ENCODE measurements at places on chromosomes 3 and 15.

DNA sequence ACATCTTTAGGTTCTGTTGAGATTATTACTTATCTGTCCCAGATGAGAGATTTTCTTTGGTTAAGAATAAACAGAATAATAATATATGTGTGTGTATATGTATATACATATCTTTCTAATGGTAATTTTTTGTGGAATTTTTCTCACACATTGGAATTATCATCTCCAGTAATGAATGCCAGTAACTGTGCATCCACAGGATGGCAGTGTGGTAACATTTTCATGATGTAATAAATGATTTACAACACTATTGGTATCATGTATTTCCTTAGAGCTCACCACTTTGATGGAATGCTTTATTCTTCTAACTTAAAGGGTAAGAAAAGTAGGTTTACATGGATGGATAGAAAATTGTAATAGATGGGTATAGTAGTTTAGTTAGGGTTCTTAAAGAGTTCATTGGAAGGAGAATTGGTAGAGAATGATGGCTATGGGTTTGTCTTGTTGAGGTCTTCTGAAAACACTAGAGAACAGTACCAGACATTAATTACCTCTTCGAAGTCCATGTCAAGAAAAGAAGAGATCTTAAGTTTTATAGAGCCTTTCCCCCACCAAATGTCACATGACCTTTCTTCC, 78.1 kb downstream of the STT3B start:
- no peak for DNase-seq

DNA sequence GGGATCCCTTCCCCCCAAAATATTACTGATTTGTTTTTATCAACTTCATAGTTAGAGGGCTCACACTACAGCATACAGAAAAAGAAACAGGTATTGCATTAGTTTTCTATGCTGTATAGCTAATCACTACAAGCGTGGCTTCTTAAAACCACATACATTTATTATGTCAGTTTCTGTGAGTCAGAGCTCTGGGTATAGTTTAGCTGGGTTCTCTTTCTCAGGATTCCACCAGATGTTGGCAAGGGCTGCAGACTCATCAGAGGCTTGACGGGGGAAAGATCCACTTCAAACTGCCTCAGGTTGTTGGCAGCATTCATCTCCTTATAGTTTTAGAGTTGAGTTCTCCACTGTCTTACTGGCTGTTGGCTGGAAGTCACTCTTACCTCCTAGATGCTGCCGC, 328.0 kb downstream of the NLGN1 start:
- no peak for DNase-seq

DNA sequence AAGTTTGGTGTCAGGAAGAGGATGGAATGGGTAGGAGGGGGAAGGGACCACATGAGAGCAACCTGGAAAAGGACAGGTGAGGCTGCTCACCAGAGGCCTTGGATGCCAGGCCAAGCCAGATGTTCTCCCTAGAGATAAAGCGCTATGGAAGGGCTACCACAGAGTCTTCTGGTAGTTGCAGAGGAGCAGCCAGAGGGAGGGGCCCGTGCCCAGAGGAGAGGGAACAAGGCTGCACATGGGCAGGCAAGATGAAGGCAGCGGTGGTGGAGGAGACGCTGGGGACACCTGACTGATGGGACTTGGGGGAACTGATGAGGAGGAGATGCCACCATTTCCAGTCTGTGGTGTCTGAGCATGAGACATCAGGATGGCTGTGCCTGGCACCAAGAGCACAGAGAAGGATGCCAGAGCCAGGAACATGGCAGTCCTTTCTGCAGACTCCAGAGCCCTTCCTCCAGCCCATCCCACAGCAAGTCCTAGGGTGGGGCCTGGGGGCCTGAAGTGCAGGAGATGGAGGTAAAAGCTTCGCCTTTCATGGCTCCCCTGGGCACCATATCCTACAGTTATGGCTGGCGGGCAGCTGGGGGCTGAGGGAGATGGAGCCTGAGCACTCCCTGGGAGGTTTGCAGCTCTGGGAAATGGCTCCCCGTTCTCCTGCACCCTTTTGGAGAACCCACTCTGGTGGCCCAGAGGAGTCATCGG, 103.0 kb downstream of the ETFA start:
- no peak for DNase-seq

GRCh38 chr3:128554100-128554464, 61.1 kb upstream of the GATA2 start:
- no peak for DNase-seq

DNA sequence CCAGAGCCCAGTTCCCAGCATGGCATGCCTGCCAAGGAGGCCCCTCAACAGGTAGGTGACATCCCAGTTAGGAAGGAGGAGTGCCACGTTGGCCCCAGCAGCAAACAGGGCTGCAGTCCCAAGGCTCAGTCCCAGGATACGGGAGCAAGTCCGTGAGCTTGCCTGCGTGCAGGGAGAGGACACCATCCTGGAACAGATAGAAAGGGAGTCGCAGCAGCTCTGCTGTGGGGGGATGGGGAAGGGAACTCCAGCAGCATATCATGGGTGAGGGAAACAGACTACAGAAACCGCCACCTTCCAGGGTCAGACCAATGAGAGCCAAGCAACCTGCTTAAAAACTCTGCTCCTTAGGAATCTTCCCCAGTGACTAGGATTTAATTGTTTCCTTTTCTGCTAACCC, 9.4 kb upstream of the DYNLT2B start:
- no peak for DNase-seq

DNA sequence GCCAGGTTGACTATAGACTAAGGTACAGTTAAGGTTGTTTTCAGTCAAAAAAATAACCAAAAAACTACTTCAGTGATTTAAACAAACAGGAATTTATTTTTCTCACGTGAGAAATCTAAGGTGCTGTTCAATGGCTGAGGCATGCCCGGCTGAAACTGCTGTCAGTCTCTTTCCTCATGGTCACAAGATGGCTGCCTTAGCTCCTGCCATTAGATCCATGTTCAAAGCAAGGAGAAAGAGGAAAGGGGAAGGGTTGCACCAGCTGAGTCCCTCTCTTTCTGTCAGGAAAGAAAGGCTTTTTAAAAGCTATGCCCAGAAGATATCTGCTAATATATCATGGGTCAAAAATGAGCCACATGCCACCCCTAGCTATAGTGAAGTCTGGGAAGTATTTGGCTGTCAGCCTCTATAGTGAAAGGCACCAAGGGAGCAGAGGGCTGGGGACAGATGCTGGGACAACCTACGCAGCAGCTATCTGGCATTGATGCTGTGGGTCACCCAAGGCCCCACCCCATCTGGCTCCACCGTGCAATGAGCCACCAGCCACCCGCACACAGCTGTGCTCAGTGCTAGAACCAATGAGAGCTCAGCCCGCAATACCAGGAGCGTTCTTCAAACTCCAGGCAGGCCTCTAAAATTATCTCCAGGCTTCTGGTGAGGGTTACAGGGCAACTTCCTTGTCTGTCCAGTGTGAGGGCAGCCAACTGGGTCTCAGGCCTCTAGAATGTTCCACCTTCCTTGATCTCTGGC, 64.7 kb upstream of the GATA2 start:
- DNase-seq: no peak

GRCh38 chr3:2921903-2922302, 188.3 kb downstream of the IL5RA start:
- DNase-seq: no peak

GRCh38 chr3:125200731-125201139, 11.8 kb downstream of the SLC12A8 start:
- no peak for DNase-seq

DNA sequence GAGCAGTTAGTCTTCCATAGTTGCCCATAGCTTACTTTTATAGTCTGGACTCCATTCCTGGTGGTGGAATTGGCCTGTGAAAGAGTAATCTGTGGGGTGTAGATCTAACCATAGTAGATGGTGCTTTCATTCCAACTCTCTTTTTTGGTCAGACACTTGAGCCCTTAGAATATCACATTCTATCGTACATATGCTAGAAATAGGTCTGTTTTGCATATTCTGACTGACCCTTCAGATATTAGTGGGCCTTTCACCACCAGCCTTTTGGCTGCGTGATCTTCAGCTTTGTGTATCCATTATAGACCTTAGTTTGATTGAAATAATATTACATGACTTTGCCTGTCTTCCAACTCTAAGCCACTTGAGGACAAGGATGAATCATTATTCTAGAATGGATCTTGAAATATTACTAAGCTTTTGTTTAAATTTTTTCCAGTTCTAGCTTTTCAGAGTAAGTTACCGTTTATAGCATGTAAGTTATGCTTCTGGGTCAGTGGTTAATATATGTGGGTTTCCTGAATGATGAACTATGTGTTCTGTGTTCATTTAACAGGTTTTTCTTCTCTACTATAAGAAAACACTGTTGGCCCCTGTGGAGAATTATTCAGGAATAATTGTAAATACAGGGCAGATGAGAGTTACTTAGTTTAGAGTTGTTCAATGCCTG, 8.7 kb downstream of the RAB7A start:
- DNase-seq: no peak

DNA sequence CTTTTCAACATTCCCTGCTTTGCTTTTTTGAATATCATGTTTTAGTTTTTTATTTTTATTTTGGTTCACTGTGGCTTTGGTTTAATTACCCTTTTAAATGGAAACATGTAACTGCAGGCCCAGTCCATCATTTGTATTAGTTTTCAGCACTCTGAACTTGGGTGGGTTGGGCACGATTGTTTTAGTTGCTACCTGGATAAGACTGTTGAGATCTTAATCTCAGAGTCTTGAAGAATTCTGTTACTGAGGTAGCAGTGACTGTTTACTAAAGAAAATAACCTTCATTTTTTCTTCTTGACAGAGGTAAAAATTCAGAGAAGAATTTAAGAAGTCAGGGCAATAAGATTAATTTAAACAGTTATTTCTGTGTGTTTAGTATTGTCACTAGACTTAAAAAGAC, 15.2 kb downstream of the PLCL2 start:
- DNase-seq: no peak

GRCh38 chr15:33852570-33852969, 115.7 kb upstream of the CHRM5 start:
- DNase-seq: no peak

DNA sequence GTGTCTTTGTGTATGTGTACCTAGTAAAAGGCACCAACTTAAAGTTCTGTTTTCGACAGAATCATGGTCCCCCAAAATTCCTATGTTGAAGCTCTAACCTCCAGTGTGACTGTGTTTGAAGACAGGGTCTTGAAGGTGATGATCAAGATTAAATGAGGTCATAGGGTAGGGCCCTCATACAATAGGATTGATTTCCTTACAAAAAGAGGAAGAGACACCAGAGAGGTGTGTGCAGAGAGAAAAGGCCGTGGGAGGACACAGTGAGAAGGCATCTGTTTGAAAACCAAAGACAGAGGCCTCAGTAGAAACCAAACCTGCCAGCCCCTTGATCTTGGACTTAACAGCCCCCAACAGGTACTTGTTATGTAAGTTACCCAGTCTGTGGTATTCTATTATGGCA, 52.0 kb upstream of the CORO2B start:
- DNase-seq: no peak

DNA sequence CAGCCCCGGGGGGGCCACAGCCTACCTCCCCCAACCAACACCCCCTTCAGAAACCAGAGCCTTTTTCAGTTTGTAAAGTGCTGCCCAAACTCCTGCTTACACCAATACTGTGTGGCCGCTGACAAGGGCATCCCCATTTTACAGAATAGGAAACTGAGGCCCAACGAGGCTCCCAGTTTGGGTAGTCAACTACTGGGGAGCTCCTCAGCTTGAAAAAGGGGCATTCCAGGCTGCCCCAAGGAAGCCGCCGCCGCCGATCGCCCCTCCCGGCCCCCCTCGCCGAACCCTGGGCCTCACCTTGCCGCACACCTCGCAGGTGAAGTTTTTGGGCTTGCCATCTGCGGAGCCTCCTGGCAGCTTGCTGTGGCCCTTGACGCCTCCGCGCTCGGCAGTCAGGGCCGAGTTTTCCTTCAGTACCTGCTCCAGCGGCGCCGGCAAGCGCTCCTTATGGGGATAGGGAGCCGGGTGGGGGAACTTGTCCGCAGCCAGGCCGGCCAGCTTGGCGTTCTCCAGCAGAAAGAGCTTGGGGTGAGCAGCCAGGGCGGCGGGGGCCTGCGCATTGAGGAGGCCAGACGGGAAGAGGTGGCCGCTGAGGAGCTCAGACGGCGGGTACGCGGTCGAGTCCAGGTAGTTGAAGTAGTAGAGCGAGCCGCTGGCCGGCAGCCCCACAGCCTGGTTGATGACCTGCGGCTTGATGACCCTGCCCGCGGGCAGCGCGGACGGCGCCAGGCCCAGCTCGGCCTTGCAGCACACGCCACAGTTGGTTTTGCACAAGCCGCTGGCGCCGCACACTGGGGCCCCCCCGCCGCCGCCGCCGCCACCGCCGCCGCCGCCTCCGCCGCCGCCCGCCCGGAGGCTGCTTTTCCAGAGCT, 1.4 kb downstream of the FEZF2 start:
- DNase-seq: no peak

- no peak for DNase-seq
Observed at GRCh38 chr3:81872566-81872965, 111.1 kb upstream of the GBE1 start.

DNA sequence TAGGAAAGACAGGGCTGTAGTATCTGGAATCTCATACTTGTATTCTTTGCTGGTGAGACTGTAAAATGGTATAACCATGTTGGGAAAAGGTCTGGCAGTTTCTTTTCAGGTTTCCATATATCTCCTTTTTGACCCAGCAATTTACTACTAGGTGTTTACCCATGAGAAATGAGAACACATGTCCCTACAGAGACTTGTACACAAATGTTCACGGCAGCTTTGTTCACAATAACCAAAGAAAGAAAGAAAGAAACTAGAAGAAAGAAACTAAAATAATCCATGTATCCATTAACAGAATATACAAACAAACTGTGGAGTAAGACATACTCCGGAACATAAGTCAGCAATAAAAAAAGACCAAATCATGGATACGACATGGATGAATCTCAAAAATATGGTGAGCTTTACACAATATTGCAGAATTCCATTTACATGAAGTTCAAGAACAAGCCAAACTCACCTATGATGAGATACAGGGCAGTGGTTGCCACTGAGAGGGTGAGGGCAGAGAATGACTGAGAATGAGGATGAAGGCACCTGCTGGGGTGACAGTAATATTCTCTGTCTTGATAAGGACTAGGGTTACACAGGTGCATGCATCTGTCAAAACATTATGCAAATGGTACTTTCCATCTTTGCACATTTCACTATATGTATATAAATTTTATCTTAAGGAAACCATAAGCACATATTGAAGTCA, 2.7 kb downstream of the RFTN1 start:
- no peak for DNase-seq

DNA sequence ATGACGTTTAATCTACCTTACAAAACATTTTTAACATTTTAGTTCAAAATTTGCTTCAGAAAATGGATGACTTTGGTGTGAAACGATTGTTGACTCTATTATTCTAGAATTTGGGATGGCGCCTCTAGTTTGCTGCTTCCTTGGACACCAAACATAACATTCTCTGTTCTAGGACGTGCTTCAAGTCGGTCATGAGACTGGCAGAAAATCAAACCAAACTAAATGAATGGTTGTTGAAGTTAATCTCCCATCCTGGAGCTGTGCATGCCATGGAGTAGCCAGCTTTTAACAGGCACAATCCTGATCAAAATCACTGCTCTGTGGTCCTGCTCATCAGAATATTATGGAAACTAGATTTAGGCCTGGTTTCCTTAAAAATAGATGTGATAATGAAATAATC, 9.6 kb upstream of the LRRFIP2 start:
- no peak for DNase-seq

- DNase-seq: no peak
Observed at GRCh38 chr3:139780593-139780992, 102.8 kb upstream of the NMNAT3 start.

GRCh38 chr3:10435850-10436249, 69.5 kb downstream of the ATP2B2 start:
- no peak for DNase-seq

- no peak for DNase-seq
Observed at GRCh38 chr3:58560771-58561311, 16.4 kb downstream of the FAM107A start.

GRCh38 chr3:192186498-192186897, 540.8 kb downstream of the FGF12 start:
- DNase-seq: no peak

- DNase-seq: no peak
Observed at GRCh38 chr15:90674476-90674875, 42.7 kb upstream of the BLM start.

Data from right cardiac atrium (tissue), 5 donors.